SK-N-DZ (cell line): ENCODE measurements at places on chromosomes 7 and 10.

DNA sequence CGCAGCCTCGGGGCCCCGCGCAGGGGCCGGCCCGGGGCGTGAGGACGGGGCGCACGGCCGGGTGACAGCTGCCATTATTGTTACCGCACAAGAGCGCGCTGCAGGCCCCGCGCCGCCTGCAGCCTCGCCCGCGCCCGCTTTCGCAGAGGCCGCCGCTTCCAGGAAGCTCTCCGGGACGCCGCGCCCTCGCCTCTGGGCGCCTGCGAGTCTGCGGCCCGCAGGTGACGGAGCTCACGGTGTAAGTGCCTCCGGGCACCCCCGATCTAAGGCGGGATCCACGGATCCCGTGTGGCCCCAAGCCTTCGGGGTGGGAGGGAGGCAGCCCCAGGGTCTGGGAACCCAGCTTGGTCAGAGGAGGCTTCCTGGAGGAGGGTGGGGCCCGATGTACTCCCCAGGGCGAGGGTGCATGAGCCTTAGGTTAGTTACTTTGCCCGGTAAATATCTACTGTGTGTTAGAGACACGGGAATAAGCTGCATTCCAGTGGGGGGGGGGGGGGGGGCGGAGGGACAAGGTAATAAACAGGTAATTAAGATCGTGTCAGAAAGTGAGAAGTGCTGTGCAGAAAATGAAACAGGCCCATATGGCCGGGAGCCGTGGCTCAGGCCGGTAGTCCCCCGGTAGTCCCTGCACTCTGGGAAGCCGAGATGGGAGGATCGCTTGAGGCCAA lies 638 bp downstream of the IQCE start:
- DNase-seq: peak; percentile 16

- DNase-seq: peak; percentile 77
Observed at GRCh38 chr7:46558482-46559193, 637.6 kb upstream of the IGFBP3 start.

- no peak for DNase-seq
Observed at GRCh38 chr10:130740166-130740565, 571.4 kb downstream of the TCERG1L start.

GRCh38 chr7:30470163-30470770 lies 8.3 kb downstream of the NOD1 start:
- peak; percentile 81 for DNase-seq

GRCh38 chr10:5628451-5629302 lies 37.7 kb downstream of the ASB13 start:
- DNase-seq: no peak

DNA sequence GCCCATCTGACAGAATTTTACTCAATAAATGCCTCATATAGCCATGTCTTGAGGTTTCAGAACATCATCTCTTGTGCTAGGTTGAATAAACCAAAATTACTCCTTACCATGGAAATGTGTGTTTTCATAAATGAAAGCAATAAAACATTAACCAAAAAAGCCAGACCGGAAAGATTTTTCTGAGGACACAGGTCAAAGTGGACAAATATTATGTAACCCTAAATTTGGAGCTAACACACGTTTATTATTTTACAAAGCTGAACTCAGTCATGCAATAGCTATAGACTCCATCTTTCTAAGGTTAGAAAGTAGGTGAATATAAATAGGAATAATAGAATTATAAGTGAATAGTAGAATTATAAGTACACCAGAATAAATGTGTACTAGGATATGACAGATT lies 269.1 kb downstream of the TSPAN12 start:
- DNase-seq: no peak

DNA sequence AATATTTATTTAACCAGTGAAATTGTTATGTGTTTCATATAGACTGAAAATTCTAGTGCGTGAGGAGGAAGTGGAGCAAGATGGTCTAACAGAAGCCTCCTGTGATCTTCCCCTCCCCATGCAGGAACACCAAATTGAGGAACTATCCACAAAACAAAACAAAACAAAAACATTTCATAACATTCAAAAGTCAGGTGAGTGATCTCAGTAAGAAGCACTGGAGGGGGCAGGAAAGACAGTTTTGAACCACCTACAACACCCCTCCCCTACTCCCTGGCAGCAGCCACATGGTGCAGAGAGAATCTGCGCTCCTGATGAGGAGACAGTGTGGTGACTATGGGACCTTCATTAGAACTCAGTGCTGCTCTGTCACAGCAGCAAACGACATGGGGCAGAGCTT lies 221.9 kb upstream of the SEMA3C start:
- DNase-seq: no peak

- no peak for DNase-seq
Observed at GRCh38 chr10:77649333-77650331, 12.0 kb upstream of the KCNMA1 start.
